ENCODE measurements at places on chromosomes 12 and 14.

DNA sequence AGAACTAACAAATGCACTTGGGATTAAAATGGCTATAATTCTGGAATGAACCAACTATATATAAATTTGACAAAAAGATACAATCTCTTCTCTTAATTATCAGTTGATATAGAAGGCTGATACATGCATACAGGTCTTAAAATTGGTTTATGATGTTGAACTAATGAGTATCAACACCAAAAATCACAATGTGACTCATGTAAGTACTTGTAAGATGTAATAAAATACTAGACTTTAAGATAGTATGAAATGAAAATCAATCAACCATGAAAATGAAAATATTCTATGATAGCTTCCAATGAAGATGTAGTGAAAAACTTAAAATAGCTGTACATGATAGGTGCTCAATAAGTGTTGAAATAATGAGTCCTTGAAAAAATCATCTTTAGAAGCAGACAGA, 116.6 kb upstream of the SOX5 start:
- no peak for DNase-seq

GRCh38 chr12:71890475-71890874, 48.2 kb upstream of the TPH2 start:
- no peak for DNase-seq

DNA sequence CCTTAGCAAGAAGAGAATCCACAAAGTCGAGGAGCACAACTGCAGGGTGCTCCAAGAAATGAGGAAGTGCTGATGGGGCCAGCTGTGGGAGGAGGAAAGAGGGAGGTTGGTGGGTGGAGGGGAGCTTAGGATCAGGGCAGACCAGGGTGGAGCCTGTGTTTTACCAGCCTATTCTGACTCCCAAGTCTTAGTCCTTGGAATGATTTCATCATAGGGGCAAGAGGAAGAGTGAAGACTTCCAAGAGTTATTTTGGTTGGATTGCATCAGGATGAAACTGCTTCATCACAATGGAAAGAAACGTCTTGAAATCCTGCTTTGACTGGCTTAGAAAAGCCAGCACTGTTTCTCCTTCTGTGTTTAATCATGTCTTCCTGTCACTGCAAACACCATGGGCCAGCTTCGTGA, 194.0 kb downstream of the DPF3 start:
- DNase-seq, result no peak

GRCh38 chr14:100736269-100737180, 9.8 kb downstream of the DLK1 start:
- DNase-seq, result no peak

- DNase-seq, result no peak
Measured at GRCh38 chr12:4829161-4829792, 80.4 kb upstream of the KCNA1 start.

- no peak for DNase-seq
Measured at GRCh38 chr14:91149462-91149861, 35.6 kb downstream of the DGLUCY start.

DNA sequence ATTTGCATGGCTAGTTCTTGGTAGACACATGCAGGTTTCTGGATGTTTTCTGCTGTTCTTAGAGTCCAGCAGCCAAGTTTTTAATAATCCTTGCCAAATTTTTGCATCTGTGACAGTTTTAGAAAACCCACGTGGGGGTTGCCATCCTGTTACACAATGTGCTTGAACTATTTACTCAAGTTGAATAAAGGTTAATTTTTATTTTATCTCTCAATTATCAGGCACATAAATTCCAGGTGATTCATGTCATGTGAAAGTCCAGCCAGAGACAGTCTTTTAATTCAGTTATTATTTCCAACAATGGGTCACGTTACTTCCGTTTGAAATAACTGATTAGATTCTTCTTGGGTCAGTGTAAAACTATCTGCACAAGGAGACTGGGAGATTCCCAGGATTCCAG, 15.7 kb downstream of the MYRFL start:
- DNase-seq, result no peak

- no peak for DNase-seq
Measured at GRCh38 chr14:69378274-69378673, 19.8 kb downstream of the ERH start.

DNA sequence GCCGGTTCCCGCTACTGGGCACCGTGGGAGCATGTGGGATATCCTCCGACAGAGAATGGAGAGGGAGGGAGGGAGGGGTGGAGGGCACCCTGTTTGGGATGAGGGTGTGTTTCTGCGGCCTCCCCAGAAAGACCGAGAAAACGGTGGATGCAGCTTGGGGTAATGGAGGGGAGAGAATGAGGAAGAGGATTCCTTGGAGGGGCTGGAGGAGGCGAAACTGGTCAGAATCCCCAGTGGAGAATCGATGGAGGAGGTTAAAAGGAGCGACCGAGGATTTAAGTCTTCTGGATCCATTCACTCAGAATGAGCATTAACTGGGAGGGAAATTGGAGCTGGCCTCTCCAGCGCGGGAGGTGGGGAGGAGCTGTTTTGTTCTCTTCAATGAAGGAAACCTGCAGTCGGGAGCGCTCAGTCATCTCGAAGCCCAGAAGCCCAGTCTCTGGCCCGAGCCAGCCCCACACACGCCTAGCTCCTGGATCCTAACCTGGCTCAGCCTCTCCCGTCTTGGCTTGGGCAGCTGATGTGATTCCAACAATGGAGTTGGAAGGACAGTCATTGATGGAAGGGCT, 581 bp downstream of the ARG2 start:
- DNase-seq, result no peak

GRCh38 chr14:97456958-97457357, 659.8 kb downstream of the VRK1 start:
- DNase-seq, result no peak

- DNase-seq, result no peak
Measured at GRCh38 chr14:45083617-45083975, 320 bp upstream of the PRPF39 start.

DNA sequence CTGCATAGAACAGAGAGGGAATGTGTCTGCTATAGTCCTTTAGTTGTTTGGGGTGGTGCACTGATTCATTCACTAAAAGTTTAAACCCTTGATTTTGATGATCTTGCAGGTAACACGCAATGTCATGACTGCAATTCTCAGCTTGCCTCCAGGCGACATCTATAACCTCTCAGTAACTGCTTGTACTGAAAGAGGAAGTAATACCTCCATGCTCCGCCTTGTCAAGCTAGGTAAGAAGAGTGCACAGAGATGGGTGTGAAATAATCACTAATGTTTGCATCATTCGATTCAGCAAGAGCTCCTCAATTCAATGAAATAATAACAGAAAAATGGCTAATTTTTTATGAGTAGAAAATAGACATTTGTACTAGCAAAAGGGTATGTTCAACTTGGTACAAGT, 203.7 kb downstream of the PTPRO start:
- DNase-seq, result no peak

GRCh38 chr14:52876806-52877205, 74.0 kb downstream of the FERMT2 start:
- no peak for DNase-seq

GRCh38 chr12:67045650-67046049, 223.5 kb upstream of the CAND1 start:
- no peak for DNase-seq

DNA sequence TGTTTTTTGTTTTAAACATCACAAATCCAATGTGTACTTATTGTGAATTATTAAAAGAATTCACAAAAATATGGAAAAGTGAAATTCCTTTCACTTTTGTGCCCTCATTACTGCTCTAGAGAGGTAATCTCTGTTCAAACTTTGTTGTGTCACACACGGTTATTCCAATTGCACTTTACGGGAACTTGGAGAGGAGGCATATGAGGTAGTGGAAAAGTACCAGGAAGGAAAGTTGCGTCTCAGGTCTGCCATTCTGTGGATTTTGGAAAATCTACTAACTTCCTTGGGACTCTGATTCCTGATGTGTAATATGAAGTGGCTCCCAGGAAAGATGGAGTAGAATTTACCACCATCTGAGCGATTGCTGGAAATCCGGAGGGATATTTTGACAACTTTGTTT, 90.9 kb upstream of the DCN start:
- DNase-seq, result no peak

- DNase-seq, result no peak
Measured at GRCh38 chr12:100445081-100445481, 28.6 kb upstream of the NR1H4 start.

DNA sequence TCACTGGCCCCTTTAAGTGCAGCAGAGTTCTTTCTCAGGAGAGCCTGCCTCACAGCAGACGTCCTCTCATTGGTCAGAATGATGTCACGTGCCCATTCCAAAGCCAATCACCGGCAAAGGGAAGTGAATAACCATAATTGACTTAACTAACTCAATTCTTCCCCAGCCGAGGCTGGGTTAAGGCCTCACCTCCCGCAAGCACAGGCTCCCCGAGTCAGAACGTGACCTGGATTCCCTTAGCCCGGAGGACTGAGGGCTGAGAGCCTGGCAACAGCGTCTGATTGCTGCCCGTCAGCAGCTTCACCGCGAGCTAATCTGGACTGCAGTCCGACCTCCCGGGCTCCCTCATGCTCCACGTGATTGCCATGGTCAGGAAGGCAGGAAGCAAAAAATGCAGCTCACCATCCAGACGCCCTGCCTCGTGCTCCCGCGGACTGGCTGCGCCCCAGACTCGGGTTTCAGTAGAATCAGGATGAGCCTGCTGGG, 92.1 kb upstream of the FZD10 start:
- DNase-seq, result no peak

GRCh38 chr14:22221508-22221907, 367.5 kb downstream of the DAD1 start:
- no peak for DNase-seq

- DNase-seq, result no peak
Measured at GRCh38 chr14:97491697-97492096, 694.5 kb downstream of the VRK1 start.

GRCh38 chr12:100956311-100956852, 161.8 kb downstream of the ANO4 start:
- no peak for DNase-seq

DNA sequence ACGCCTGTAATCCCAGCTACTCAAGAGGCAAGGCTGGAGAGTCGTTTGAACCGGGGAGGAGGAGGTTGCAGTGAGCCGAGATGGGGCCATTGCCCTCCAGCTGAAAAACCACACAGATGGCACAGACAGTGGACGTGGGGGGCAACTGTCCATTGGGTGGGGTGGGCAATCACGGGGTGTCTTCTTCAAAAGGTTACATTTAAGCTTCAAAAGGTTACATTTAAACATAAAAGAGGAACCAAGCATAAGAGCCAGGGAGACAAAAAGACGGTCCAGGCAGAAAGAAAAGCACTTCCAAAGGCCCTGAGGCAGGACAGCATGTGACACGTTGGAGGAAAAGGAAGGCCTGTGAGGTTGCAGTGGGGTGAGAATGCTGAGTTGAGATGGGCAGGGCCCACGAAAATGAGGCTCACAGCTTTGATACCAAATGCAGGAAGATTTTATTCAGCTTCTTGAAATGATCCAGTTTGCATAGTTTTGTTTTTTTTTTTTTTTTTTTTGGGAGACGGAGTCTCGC, 10.7 kb downstream of the SCARB1 start:
- DNase-seq, result no peak

DNA sequence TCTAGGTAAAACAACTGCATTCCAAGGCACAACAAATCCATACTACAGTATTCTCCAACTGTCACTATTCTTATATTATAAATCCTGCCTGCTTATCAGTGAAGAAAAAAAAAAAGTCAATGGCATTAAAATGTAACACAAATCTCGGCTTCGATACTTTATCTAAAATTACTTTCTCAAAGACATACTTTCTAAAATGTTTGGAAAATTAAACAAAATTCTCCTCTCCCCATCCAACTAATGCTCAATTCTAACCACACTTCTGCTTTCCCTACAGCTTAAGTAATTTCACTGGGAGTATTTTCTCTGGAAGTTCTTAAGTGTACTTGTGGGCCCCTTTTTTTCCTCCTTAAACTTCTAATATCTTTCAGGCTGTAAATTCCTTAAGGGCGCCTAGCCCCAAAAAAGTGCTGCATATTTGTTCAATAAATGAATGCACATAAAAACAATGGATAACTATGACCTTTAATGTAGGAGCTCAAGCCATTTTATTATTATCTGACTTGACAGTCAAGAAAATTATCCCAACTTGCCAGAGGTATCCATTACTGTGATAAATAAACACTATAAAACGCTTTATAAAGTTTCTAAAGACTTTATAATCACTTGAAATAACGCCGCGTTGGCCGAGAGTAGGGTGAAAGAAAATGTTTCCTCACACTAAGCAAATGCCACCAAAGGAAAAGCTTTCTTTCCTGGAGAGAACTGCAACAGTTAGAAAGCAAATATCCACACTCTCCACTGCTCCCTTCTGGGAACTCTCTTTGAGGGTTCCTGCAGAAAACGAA, 977 bp downstream of the HEATR5A start:
- no peak for DNase-seq

GRCh38 chr14:40053416-40053815, 621.2 kb upstream of the FBXO33 start:
- DNase-seq, result no peak

GRCh38 chr14:100450736-100451135, 127.6 kb downstream of the SLC25A47 start:
- DNase-seq, result no peak

DNA sequence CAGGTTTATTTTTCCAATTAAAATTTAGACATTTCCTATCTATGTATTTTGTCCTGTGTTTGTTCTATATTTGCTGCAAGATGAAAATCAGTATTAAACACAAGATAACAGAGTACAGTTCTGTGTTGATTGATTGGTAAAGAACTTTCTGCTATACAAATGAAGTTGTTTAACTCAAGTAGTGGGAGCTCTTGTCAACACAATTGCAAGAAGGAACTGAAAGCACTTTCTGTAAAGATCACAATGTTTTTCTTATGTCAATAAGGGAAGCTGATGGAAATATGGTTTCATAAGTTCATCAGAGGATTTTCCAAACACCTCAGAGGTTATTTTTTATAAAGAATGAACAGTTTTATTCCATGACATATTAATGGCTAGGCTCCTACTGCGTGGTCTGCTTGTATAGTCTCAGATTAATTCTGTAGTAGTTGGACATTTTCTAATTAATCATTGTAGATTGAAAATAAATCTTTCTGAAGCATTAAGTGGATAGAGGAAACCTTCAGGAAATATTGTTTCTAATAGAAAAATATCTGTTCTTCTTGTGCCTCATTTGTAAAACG, 379.5 kb downstream of the LRFN5 start:
- DNase-seq, result no peak

DNA sequence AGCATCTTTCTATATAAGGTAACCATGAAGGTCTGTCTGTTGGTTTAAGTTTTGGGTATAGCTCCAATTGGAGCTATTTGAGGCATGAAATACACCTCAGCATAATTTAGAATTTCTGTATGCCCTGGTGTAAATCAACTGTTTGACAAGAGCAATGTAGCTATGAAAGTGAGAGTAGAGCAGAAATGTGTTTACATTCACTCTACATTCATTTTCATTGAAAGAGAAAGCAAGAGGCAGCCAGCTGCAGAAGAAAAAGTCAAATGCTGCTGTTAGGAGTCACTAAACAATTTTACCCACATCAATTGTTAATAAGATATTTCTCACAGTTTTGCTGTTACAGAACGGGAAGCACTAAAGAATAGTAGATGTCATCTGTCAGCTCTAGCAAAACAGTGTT, 252.5 kb downstream of the SLC6A15 start:
- DNase-seq, result no peak
